ENCODE measurements at places on chromosomes 13 and 19.
A peak's percentile ranks its signal among the peaks of the same experiment; 100 is the strongest.

- no peaks in the 10 kb centered on the region for H3K36me3 ChIP-seq
- no peak overlapping the region for H3K27ac ChIP-seq
- H3K4me3 ChIP-seq = no peak overlapping the region
These were observed 393.3 kb downstream of the DIAPH3 start for GRCh38 chr13:59770451-59770850.

DNA sequence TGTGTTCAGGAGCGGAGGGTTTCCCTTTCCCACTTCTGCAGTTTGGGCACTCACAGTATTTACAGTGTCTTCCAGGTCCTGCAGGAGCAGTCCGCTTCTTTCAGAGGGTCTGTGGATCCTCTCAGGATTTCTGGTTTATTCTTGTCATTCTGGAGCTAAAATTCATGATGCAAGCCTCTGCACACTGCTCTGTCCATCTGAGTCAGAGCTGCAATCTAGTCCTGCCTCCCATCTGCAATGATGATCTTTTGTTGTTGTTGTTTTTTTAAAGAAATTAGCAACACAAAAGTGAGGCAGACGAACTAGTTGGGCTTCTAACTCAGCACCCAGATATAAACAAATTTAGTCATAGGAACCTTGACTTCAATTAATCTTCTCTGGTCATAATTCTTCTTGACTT lies 86.5 kb downstream of the DLEU7 start:
- H3K4me1 ChIP-seq = peaks cover 5% of the 10 kb centered on the region
- no peak overlapping the region for H3K27ac ChIP-seq
- no peaks in the 10 kb centered on the region for H3K36me3 ChIP-seq
- peaks cover 13% of the 10 kb centered on the region for H3K27me3 ChIP-seq
- DNase-seq = no peak
- H3K4me3 ChIP-seq = no peak overlapping the region

DNA sequence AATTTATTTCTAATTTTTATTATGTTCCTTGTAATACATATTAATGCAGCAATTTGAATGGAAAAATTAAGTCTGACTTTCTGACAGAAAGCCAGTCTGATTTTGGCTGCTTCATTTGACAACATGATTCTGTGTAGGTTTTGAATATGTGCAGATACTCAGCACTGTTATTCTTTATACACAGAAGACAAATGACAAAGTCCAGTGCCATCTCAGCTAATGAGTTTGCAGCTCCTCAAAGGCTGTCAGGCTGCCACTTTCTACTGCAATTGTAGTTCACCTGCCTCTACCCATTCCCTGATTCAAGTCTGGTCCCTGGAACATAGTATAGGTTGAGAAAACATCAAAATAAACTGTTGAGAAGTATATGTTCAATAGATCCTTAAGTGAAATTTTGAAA lies 2.9 kb upstream of the CHAMP1 start:
- peaks cover 23% of the 10 kb centered on the region for H3K4me1 ChIP-seq
- no peaks in the 10 kb centered on the region for H3K27me3 ChIP-seq
- H3K36me3 ChIP-seq = peaks cover 13% of the 10 kb centered on the region
- no peak overlapping the region for H3K27ac ChIP-seq

- H3K4me3 ChIP-seq = no peak overlapping the region
- no peak for DNase-seq
- peaks cover 55% of the 10 kb centered on the region for H3K36me3 ChIP-seq
- peaks cover 64% of the 10 kb centered on the region for H3K4me1 ChIP-seq
- no peak overlapping the region for H3K27ac ChIP-seq
These were observed 69.7 kb downstream of the RASA3 start for GRCh38 chr13:114062754-114063153.

- H3K4me3 ChIP-seq = peak overlapping the region; percentile 81
- no peaks in the 10 kb centered on the region for H3K36me3 ChIP-seq
- no peak for DNase-seq
- H3K27me3 ChIP-seq = peaks cover 9% of the 10 kb centered on the region
- H3K27ac ChIP-seq = no peak overlapping the region
These were observed 51.9 kb downstream of the CELF5 start for GRCh38 chr19:3276341-3276799.

DNA sequence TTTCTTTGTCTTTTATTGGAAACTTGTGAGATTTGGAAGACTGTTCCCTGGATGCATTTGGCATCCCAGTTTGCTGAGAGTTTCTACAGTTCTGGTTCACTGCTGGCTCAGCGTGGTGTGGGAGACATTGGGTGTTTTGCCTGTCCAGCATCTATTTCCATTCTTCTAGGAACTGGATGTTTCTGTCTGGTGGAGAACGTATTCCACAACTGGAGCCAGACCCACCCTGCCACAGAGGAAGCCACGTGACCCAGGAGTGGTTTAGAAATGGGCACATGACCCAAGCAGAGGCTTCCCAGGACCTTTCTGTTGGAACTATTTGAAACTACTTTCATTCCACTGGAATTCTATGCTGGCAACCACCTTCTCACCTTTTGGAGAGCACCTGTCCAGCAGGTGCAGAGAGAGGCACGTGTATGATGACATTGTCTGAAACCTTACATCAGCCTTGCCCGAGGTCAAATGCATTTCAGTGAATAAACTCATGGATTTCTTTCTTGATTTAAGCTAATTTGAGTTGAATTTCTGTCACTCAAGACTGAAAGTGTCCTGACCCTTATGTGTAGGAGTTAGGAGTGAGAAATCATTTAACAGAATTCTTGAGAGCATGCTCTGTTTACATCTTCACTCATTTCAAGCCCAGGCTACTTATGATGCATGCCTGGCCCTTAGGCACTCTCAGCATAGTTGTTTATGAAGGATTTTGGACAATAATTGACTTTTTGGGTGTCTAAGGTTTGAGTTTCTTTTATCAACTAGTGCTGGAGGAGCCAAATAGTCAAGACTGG lies 121.8 kb downstream of the AKAP11 start:
- DNase-seq = no peak
- peaks cover 2% of the 10 kb centered on the region for H3K36me3 ChIP-seq
- peaks cover 60% of the 10 kb centered on the region for H3K4me1 ChIP-seq
- peak overlapping the region; percentile 84 for H3K27ac ChIP-seq

DNA sequence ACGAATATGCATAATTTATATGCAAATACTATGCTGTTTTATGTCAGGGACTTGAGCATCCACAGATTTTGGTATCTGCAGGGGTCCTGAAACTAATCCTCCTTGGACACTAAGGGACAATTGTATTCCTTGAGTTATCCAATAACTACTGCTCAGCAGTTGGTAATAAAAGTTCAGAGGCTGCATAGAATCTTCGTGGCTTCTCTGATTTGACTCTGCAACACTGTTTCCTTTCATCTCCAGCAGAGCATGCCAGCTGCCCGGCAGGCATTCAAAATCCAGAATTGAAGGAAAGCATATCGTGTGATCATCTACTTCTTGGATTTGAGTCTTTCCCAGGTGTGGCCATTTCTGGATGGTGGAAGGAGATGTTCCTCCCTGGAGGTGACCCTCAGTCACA lies 64.5 kb upstream of the MRI1 start:
- H3K4me1 ChIP-seq = no peaks in the 10 kb centered on the region
- H3K27me3 ChIP-seq = peaks cover 53% of the 10 kb centered on the region
- H3K27ac ChIP-seq = no peak overlapping the region
- H3K36me3 ChIP-seq = no peaks in the 10 kb centered on the region
- no peak for DNase-seq
- no peak overlapping the region for H3K4me3 ChIP-seq

DNA sequence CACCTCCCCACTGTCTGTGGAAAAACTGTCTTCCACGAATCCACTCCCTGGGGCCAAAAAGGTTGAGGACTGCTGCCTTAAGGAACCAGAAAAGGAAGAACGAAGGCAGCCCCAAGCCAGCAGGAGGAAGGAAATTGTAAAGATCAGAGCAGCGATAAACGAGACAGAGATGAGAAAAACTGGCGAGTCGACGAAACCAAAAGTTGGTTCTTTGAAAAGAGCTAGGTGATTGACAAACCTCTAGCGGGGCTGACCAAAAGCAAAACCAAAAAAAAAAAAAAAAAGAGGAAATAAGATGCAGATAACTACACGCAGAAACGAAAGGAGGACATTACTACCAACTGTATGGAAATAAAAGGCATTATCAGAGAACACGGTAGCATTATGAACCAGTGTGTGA lies 76.9 kb downstream of the GADD45B start:
- H3K4me3 ChIP-seq = peak overlapping the region; percentile 67
- H3K36me3 ChIP-seq = peaks cover 2% of the 10 kb centered on the region
- H3K27ac ChIP-seq = peak overlapping the region; percentile 69
- peak; percentile 28 for DNase-seq
- no peaks in the 10 kb centered on the region for H3K27me3 ChIP-seq

Data from central memory CD8-positive, alpha-beta T cell (primary cell).